ENCODE measurements at places on chromosomes 3 and 15. TPM values are rescaled to one million over a fixed set of nuclear protein-coding genes. Genes with fewer than 3 reads are reported as not detected.

SLC28A1 gene
- total RNA-seq: not detected

CLDN1 gene
- 12.4 TPM for total RNA-seq

MYH15 gene
- total RNA-seq: 0.08 TPM

PRRT3 gene
- 3.6 TPM for total RNA-seq

GOLGA6B gene
- not detected for total RNA-seq

EPHA6 gene
- total RNA-seq: not detected

RAB6B gene
- 0.65 TPM for total RNA-seq

ANKRD63 gene
- not detected for total RNA-seq

ECE2 gene
- not detected for total RNA-seq

NANOGP8 gene
- total RNA-seq: not detected

NPAP1 gene
- total RNA-seq: not detected

DHFR2 gene
- 9.5 TPM for total RNA-seq

C3orf18 gene
- total RNA-seq: 7.4 TPM

SPESP1 gene
- total RNA-seq: 4.4 TPM

PLA2G4D gene
- total RNA-seq: not detected

METTL6 gene
- total RNA-seq: 20.9 TPM

ANKUB1 gene
- total RNA-seq: not detected

ADIPOQ gene
- total RNA-seq: not detected

MCCC1 gene
- 17.8 TPM for total RNA-seq

FRMD5 gene
- total RNA-seq: 0.24 TPM

C3orf49 gene
- not detected for total RNA-seq

AADACL2 gene
- total RNA-seq: not detected

GOLGA6L24 gene
- not detected for total RNA-seq

C3orf85 gene
- total RNA-seq: not detected

SLC22A13 gene
- total RNA-seq: 1.6 TPM

CA12 gene
- total RNA-seq: 10.3 TPM

GPR149 gene
- not detected for total RNA-seq

MNS1 gene
- 4.1 TPM for total RNA-seq

LMLN gene
- 3.4 TPM for total RNA-seq

CLCN2 gene
- total RNA-seq: 6.5 TPM

GOLGA6L25 gene
- not detected for total RNA-seq

CD86 gene
- total RNA-seq: not detected

ADAMTS17 gene
- not detected for total RNA-seq

SCAP gene
- 51.7 TPM for total RNA-seq
